ENCODE measurements at places on chromosomes 3 and 15.
A peak's percentile ranks its signal among the peaks of the same experiment; 100 is the strongest.

DNA sequence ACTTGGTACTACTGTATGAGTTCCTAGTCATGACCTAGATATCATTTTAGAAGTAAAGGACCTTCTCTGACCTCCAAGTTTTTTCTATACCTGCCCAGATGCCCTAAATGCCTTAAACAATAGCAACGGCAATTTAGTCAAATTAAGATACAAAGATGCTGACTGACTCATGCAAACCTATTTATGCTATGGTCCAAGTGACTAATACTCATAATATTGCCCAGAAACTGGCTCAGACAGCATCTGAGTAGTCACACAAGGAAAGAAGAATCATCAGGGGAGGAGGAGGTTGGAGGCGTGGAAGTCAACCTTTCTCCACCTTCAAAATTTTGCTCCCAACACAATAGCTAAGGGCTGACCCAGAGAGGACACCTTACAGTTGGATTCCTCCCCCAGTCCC, 6.8 kb downstream of the FYCO1 start:
- peaks cover 5% of the 10 kb centered on the region for H3K27me3 ChIP-seq
- peaks cover 81% of the 10 kb centered on the region for H3K4me1 ChIP-seq
- no peak for DNase-seq
- H3K36me3 ChIP-seq, result peaks cover 18% of the 10 kb centered on the region
- H3K27ac ChIP-seq, result no peak overlapping the region

GRCh38 chr15:66901336-66902100, 163.9 kb upstream of the SMAD3 start:
- DNase-seq, result no peak
- H3K4me3 ChIP-seq, result no peak overlapping the region
- no peaks in the 10 kb centered on the region for H3K4me1 ChIP-seq
- H3K27me3 ChIP-seq, result peaks cover 7% of the 10 kb centered on the region
- H3K27ac ChIP-seq, result no peak overlapping the region
- no peaks in the 10 kb centered on the region for H3K36me3 ChIP-seq

- peaks cover 80% of the 10 kb centered on the region for H3K4me1 ChIP-seq
- peak; percentile 53 for DNase-seq
- H3K27ac ChIP-seq, result peak overlapping the region; percentile 84
- no peaks in the 10 kb centered on the region for H3K27me3 ChIP-seq
These were observed 445.5 kb upstream of the TBL1XR1 start for GRCh38 chr3:177642804-177643125.

- DNase-seq, result no peak
- no peak overlapping the region for H3K4me3 ChIP-seq
- no peak overlapping the region for H3K27ac ChIP-seq
- H3K36me3 ChIP-seq, result peaks cover 11% of the 10 kb centered on the region
- H3K27me3 ChIP-seq, result peaks cover 2% of the 10 kb centered on the region
These were observed 86.7 kb upstream of the ZBED2 start for GRCh38 chr3:111681661-111682426.

DNA sequence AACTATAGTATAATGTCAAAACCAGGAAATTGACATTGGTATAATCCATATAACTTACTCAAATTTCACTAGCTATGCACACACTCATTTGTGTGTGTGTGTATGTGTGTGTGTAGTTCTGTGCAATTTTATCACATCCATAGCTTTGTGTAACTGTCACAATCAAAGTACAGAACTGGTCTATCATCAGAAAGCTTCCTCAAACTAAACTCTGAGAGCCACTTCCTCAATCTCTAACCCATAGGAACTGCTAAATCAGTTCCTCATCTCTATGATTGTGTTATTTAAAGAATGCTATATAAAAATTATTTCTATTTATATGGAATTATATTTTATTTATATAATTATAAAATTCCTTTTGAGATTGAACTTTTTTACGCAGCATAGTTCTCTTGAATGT, 18.1 kb downstream of the LNP1 start:
- no peaks in the 10 kb centered on the region for H3K36me3 ChIP-seq
- no peaks in the 10 kb centered on the region for H3K4me1 ChIP-seq
- peaks cover 3% of the 10 kb centered on the region for H3K27me3 ChIP-seq
- DNase-seq, result no peak

DNA sequence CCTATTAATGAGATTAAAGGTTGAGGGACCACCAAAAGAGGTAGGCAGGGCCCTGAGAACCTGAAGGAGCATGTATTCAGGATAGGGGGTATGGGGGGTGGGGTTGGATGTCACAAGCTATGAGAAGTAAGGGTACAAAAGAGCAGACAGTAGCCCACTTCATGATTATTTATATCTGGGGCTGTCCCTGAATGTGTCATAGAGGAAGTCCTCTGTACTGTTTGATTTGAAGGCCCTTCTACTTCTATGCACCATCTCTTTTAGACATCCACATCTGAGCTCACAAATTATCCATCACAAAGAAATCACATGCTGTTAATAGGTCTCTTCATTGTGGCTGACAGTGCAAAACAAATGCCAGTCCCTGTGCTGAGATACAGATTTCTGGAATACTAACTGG, 68.6 kb downstream of the FHIT start:
- H3K36me3 ChIP-seq, result no peaks in the 10 kb centered on the region
- no peaks in the 10 kb centered on the region for H3K27me3 ChIP-seq
- H3K4me3 ChIP-seq, result no peak overlapping the region
- peaks cover 4% of the 10 kb centered on the region for H3K4me1 ChIP-seq
- DNase-seq, result no peak
- H3K27ac ChIP-seq, result no peak overlapping the region

DNA sequence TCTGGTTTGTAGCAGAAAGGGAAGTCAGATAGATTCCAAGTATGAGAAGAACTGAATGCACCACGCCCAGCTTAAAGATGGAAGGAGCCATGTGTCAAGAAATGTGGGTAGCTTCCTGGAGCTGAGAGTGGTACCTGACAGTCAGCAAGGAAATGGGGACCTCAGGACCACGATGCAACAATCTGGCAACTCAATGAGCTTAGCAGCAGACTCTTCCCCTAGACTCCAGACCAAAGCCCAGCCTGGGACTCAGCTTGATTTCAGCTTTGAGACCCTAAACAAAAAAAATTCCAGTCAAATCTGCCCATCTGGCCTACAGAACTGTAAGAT, 24.4 kb downstream of the MIX23 start:
- no peaks in the 10 kb centered on the region for H3K4me1 ChIP-seq
